Type B pancreatic cell (in vitro differentiated cells): ENCODE measurements at places on chromosomes 16 and 17.

- no peak for DNase-seq
These were observed 444.0 kb downstream of the XYLT1 start for GRCh38 chr16:17026600-17027242.

DNA sequence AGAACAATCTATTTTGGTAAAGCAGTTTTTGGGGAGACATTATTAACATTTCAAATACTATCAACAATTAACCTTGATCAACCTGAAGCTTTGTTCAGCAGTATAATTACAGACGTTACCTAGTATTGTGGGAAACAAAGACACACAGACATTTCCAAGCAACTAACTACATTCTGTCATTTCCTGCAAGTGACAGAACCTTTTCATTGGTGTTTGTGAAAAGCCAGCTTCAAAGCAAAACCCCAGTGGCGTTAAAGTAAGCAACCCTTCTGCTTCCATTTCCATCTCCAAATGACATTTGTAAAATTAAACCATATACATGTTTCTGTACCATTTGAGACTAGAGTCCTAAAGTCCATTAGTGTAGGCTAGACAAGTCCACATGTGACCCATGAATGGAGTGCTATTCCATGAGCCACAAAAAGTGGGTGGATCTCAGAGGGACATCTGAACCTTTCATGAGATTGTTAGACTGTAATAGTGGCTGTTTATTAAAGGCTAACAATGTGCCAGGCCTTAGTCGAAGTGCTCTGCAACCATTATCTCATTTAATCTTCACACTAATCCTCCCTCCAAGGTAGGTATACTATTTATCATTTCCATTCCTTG is 101.2 kb downstream of the SSH2 start:
- no peak for DNase-seq

- DNase-seq = no peak
These were observed 106.4 kb downstream of the PARN start for GRCh38 chr16:14523632-14524031.

DNA sequence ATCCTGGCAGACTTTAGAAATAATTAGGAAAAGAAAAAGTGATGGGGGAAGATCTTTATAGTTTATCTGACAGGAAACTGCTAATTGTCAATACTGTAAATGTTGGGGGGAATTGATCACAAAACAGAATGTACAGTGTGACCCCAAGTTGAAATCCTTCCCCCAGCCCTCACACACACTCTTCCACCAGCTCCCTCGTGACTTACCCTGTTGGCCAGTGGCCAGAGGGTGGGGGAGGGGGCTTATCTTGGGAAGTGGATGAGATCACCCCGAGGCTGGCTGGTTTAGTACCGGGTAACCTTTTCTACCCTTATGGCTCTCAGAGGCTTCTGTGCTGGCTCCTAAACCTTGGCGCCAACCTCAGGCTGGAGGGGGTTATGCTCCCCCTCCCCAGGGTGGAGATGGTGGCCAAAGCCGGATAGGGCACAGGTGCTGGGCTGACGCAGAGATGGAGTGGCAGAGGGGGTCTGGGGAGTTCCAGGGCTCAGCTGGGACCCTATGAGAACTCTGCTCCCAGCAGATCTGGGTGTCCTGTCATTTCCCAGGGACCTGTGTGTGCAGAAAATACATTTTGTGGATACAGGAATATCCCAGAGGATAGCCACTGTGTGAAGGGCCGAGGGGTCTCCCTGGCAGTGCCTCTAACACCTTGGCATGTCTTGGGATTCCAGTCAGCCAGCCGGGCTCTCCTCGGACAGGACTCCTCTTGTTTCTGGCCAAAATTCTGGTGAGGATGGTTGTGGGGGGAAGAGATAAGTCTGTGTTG is 18.6 kb downstream of the CDH16 start:
- no peak for DNase-seq

DNA sequence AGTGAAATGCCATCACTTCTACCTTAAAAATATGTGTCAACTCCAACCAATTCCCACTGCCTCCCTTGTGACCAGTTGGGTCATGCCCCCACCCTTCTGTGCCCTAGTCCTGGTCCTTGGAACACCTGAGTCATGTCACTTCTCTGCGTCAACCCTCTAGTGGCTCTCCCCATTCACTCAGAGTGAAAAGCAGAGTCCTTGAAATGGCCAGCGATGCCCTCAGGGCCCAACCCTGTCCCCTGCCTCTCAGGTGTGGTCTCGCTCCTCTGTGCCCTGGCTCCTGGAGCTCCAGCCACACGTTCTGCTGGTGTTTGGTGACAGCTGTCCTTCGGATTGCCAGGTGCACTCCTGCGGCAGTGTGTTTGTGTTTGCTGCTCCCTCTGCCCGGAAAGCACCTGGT is 89.2 kb downstream of the SPECC1 start:
- no peak for DNase-seq

- no peak for DNase-seq
These were observed 6.7 kb downstream of the TSPOAP1 start for GRCh38 chr17:58321571-58322525.

GRCh38 chr16:13634959-13635358 is 285.0 kb upstream of the ERCC4 start:
- no peak for DNase-seq

DNA sequence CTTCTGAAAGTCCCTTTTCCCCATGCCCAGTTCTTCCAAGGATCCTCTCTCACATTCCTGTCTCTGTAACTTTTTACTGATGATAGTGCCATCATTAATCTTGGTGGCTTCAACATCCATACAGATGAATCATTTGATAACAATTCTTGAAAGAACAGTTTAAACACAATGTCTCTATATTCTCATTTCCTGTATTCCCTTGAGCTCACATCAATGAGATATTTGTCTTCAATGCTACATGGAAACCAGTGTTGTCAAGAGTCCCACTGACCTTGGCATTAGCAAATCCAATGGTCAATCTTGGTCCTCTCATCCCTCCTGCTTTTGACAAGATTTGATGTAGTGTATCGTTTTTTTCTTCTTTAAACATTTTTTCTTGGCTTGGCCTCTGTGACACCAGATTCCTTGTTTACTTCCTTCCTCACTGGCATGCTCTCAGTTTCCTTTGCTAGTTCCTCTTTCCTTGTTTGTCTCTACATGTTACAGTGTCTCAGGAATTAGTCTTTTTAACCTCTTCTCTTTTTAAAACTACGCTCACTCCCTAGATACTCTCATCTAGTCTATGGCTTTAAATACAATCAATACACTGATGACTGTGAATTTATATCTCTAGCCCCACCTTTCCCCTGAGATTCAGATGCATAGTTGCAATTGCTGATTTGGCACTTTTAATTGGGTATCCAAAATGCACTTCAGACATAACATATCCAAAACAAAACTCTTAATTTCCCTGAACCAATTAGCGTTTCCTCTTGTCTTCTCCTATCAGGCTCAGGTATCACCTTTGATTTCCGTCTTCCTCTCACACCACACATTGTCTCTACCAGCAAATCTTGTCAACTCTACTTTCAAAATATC is 134.0 kb downstream of the MYO1D start:
- DNase-seq = no peak

- DNase-seq = no peak
These were observed 2.4 kb downstream of the ANKRD13B start for GRCh38 chr17:29595107-29595942.
